ENCODE measurements at places on chromosomes 4 and X.
A peak's percentile ranks its signal among the peaks of the same experiment; 100 is the strongest.

- DNase-seq = no peak
Measured at GRCh38 chrX:152733261-152733975, at the start of the genes CSAG1 and MAGEA12. Gene CSAG1, minus strand, starts transcription at chrX:152733721. Its CDS starts 1,261 bp downstream, at chrX:152732460. Gene MAGEA12, plus strand, starts transcription at chrX:152733757. Its CDS starts 2,405 bp downstream, at chrX:152736162.

DNA sequence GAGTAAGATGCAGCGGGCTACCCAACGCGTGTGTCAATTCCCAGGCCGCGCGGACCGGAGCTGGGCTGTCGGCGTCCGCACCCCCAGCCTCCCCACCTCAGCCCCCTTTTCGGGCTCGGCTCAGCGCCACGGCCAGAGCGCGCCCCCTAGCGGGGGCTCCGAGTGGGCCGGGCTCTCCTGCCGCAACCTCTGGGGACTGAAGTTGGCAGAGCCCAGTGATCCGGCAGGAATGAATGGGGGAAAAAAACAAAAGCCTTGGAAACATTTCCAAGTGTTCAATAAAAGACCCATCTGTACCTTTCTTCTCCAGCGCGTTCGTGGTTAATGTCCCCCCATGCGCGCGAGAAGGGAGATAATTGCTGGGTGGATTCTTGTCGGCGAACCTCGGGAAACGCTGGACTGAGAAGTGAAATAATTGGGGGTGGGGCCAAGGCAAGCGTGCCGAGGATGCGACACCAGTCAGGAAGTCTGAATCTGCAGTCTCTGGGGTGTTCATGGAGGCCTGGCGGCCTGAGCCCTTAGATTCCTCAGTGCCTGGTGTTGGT lies 5.2 kb upstream of the ARX start:
- DNase-seq = peak; percentile 15

GRCh38 chr4:152698089-152698499 lies 18.3 kb upstream of the TMEM154 start:
- no peak for DNase-seq

DNA sequence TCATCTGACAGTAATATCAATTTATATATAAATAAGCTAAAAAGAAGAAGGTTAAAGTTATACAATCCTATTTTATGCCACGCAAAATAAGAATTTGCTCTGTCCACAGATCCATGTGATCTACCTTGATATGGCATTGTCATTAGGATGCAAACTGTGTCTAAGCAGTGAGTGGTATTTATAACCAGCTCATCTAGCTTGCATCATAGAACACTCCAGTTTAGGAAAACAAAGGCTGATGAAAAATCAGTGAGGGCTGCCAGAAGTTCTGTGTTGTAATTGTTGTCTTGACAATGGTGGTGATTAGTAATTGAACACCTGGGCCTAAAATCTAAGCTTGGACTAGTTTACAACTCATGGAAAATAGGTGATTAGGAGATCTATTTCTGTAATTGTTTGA lies 111.0 kb downstream of the CPE start:
- DNase-seq = no peak

GRCh38 chr4:116469582-116469981 lies 615.8 kb downstream of the TRAM1L1 start:
- no peak for DNase-seq

GRCh38 chr4:124515591-124515990 lies 196.9 kb downstream of the ANKRD50 start:
- DNase-seq = no peak

DNA sequence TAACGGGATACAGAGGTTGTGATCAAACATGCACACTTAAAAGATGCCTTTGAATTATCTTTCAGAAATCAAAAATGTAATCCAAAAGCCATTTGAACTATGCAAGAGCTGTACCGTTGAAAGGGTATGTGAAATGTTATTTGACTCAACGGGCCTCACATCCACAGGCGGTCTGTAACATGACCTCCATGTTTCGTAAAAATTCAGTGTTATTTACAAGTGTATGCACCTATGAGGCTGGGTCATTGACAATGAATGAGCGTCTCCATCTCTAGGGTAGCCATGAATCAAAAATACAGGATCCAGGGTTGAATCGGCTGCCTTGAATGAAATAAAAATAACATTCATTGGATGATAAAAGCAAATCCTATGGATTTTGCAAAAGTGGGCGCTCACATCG lies 100.1 kb downstream of the CRLF2 start:
- DNase-seq = no peak

DNA sequence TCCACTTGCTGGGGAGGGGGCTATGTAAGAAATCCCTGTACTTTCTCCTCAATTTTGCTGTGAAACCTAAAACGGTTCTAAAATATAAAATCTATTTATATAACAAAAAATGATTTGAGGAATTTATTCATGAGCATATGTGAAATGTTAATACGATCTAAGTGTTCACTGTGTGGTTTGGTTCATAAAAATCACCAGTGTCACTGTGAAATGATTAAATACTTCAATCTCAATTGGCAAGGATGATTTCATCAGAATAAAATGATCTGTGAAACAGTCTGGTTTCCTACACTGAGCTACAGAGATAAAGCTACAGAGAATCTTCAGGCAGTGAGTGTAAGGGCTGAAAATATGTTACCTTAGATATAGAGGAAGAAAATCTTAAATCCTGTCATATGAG lies 153.4 kb downstream of the GPM6A start:
- no peak for DNase-seq

DNA sequence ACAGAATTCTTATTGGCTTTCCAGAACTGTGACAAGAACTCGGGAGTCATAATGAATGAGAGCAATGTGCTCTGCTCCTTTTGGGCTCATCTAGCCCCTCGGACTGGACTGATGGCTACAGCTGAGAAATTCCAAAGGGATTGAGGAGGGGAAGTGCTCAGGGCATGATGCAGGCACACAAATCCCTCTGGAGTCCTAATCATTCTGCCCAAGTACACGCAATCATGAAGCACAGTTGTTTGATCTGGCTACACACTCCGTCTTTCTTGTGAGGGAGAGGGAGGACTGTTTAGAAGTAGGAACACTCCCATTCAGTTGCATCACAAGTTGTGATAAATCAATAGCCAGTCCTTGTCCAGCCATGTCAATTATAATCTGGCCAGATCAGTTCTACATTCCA lies 237.5 kb downstream of the COL25A1 start:
- DNase-seq = no peak

DNA sequence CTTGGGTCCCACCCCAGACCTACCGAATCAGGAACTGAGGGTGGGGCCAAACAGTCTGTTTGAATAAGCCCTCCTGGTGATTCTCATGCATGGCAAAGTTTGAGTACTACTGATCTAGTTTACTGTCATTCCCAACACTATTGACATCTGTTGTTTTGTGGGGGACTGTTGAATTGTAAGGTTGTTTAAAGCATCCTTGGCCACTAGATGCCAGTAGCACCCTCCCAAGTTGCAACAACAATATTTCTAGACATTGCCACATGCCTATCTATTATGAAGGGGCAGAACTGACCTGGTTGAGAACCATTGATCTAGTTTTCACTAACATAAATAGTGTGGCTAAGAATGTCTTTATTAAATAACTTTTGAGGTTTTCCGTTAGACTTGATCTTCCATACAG lies 15.1 kb downstream of the TAF9B start:
- no peak for DNase-seq

GRCh38 chrX:47148946-47149345 lies 3.9 kb downstream of the RBM10 start:
- DNase-seq = peak; percentile 30

- DNase-seq = no peak
Measured at GRCh38 chr4:8230891-8231290, 31.8 kb downstream of the SH3TC1 start.

- DNase-seq = no peak
Measured at GRCh38 chrX:150769408-150769807, 76.2 kb downstream of the MTMR1 start.

GRCh38 chr4:78601013-78601412 lies 49.4 kb downstream of the ANXA3 start:
- DNase-seq = no peak

GRCh38 chrX:78066110-78066509 lies 37.9 kb upstream of the PGK1 start:
- no peak for DNase-seq

DNA sequence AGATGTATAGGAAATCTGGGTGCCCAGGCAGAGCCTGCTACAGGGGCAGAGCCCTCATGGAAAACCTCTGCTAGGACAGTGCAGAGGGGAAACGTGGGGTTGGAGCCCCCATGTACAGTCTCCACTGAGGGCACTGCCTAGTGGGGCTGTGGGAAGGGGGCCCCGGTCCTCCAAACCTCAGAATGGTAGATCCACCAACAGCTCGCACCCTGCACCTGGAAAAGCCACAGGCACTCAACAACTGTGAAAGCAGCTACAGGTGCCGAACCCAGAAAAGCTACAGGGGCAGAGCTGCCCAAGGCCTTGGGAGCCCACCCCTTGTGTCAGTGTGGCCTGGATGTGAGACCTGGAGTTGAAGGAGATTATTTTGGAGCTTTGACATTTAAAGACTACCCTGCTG lies 5.4 kb upstream of the XPNPEP2 start:
- DNase-seq = no peak

DNA sequence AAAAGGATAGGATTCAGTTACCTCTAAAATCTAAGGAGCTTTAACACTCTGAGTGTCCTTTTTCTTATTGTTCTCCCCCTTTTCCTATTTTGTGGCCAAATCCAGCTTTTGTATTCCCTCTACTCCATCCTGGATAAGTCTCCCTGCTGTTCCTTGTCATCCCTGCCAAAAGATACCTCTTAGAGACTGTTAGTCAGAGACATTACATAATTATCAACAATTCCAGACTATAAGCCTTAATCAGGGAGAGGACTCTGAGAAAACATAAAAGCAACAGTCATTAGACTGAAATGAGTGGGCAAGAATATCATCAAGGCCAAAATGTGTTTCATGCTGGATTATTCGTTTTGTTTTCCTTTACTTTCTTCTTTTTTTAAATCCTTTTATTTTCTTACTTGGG lies 206.9 kb downstream of the FAM47B start:
- DNase-seq = no peak

All from stimulated activated CD4-positive, alpha-beta T cell treated with anti-CD3 and anti-CD28 coated beads, Interleukin-4, amount 100 ng/mL, for 24 hours (primary cell).